Activated CD8-positive, alpha-beta memory T cell treated with anti-CD3 and anti-CD28 coated beads, Interleukin-2, amount 50 U/mL, for 48 hours (primary cell): ENCODE measurements at places on chromosomes 3 and 15.

DNA sequence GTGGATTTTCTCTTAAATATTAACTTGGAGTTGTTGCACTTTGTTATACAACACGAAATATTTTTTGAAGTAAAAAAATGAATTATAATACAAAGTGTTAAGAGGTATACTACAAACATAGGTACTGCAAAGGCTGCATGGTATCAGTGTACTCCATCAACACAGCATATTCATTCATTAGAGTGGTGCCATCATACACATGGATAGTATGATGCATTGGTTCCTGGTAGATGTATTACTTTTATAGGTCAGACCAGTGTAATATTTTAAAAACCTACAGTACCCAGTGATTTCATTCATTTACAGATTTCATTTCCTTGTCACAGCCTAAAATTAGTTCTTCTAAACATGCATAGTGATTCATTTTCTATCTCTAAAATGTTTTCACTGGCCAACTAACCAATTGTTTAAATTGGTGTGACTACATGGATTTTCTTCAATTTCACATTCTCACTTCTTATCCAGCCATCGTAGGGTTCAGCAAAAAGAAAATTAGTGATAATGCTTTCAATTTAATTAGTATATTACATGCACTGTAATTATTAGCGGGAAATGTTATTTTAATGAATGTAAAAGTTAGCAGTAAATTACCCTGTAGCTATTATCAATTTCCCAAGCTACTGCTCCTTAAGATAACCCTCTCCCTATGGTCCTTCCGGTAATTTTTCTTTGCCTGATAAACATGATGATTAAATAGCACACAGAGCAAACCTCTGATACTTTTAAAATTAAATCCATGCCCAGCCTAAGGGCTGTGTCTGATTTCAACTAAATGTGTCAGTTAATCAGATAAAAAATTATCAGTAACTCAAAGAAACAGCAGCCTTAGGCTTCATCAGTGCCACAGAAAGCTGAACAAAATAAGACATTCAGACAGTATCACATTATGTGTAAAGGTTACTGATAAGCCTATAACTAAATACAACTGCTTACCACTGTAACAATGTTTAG is 68.4 kb downstream of the DPH6 start:
- no peak for DNase-seq

DNA sequence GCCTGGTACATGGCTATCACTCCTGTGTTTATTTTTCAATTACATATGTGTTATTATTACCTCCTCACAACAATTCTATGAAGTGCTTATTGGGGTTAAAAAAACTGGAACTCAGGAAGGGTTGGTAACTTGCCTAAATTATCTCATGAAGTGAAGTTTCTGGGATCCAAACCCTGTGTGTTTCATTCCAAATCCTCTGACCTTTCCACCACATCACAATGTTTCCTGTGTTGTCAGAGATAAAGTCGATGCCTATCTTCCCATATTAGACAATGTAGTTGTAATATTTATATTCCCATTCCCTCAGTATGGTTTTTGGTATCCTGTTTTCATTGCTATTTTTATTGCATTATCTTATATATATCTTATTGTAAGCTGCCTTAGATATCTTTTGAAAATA is 269.1 kb upstream of the CFAP20DC start:
- DNase-seq = no peak

GRCh38 chr15:77187751-77188464 is 117.0 kb upstream of the TSPAN3 start:
- no peak for DNase-seq

DNA sequence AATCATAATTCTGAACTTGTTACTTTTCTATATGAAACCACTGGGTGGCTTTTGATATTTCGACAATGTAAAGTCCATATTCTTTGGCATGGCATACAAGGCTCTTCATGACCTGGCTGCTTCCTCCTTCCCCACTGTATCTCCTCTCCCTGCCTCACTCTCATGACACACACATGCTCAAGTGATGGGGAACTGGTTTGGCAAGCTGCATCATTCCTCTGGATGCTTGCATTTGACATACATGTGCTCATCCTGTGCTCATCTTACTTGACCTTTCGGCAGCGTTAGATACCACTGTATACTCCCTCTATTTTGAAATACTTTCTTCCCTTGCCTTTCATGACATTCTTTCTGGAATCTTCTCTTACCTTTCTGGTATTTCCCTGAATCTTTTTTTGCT is 51.8 kb upstream of the ZDHHC23 start:
- DNase-seq = no peak

GRCh38 chr3:13651775-13652428 is 103.0 kb downstream of the FBLN2 start:
- no peak for DNase-seq

GRCh38 chr3:125589547-125590122 is 5.7 kb downstream of the OSBPL11 start:
- DNase-seq = no peak
